Stimulated activated CD4-positive, alpha-beta T cell treated with anti-CD3 and anti-CD28 coated beads, TNF-alpha, amount 100 ng/mL, for 1 hour (primary cell): ENCODE measurements at places on chromosomes 2 and 18.

- DNase-seq = no peak
These were observed 19.9 kb upstream of the SLC9A2 start for GRCh38 chr2:102599486-102599885.

DNA sequence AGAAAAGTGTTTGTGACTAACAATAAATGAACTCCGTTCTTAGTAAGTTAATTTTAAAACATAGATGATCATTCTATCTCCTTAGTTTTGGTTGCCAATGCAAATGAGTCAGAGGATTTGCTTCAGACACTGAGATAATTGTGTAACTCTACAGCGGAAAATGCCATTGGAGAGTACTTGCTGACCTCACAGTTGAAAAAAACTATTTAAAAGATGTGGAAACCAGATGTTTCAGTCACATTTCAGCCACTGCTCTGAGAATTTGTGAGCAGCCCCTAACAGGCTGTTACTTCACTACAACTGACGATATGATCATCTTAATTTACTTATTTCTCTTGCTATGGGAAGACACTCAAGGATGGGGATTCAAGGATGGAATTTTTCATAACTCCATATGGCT, at the start of gene TNFAIP6:
TNFAIP6 (plus strand) TSS at position 234 of the 400 bp plus-strand sequence; CDS start at position 309, 75 bp downstream.
- no peak for DNase-seq

- DNase-seq = no peak
These were observed 54.4 kb downstream of the MYO7B start for GRCh38 chr2:127589841-127590240.

- DNase-seq = no peak
These were observed 52.3 kb downstream of the RAB10 start for GRCh38 chr2:26086155-26086637.

DNA sequence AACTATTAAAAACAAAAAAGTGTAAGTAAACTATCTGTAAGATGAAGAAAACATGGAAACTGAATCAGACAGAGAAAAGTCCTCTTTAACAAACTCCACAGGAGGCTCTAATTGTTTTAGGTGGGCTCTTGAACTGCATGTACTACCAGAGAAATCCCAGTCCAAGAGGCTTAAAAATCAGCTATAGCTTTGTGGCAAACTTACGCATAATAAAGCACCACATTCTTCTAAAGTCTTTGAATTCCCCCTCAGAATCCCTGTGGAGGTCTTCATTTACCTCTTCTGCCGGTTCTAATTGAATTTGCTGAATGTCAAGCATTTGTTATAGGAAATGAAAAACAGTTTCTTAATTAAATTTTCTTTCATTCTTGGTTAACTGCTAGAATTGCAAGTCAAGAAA, 40.8 kb downstream of the CHN1 start:
- DNase-seq = no peak

DNA sequence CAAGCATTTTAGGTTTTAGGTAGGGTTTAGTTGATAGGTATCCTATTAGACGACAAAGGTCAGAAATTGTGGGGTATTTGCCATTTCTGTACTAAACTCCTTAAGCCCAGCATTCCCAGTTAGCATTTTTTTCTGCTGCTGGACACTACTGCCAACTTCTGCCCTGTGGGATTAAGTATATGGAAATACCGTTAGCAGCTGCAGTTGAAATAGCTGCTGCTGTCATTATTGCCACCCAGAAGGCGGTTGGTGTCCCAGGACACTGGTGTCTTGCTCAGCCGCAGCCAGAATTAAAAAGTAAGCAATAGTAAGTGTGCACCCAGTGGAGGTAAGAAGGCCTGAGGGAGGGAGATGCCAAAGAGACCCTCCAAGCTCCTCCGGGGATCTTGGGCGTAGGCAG, 1.9 kb upstream of the UXS1 start:
- no peak for DNase-seq

GRCh38 chr18:51754566-51754965, 557.1 kb upstream of the MEX3C start:
- no peak for DNase-seq

DNA sequence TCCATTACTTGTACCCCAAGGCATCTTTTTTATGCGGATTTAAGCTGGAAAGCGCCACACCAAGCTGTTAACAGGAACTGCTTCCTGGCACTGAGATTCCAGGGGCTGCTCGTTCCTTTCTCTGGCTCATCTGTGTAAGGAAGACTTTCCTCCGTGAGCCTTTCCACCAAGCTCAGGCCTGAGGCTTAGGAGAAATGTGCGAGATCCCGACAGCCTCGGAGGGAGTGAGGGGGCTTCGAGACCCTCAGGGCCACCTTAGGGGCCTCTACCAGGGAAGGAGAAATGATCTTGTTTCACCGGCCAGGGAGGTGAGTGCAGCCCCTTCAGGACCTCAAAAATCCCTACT, 17.1 kb downstream of the B3GNT7 start:
- DNase-seq = no peak

DNA sequence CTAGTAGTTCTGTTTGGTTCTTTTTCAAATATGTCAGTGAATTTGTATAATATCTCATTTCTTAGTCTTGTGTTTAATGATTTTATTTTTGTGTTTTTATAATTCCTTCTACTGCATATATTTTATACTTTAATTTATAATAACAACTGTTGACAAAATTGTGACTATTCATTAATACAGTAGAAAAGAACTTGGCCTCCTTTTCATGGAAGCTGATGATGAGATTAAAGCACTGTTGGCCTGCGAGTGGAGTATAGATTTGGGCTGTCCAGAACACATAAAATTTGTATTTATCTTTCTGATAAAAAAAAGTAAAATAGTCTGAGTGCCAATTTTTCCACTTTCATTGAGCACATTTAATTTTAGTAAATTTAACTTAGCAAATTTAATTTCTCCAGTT, 12.1 kb downstream of the CFLAR start:
- no peak for DNase-seq

GRCh38 chr2:206452242-206452641, 8.9 kb downstream of the ADAM23 start:
- DNase-seq = no peak
